ENCODE measurements at places on chromosomes 4 and X. TPM values are rescaled to one million over a fixed set of nuclear protein-coding genes. Genes with fewer than 3 reads are reported as not detected.

The NLRP2B gene
- total RNA-seq, result not detected

The MAGEA10 gene
- not detected for total RNA-seq

The BANK1 gene
- total RNA-seq, result 7.9 TPM

The UCHL1 gene
- total RNA-seq, result 19.3 TPM

The CNOT6L gene
- 27.1 TPM for total RNA-seq

The VCX3B gene
- total RNA-seq, result not detected

The ANXA10 gene
- total RNA-seq, result 58.3 TPM
